Hematopoietic multipotent progenitor cell (in vitro differentiated cells): ENCODE measurements at places on chromosomes 4 and X.

DNA sequence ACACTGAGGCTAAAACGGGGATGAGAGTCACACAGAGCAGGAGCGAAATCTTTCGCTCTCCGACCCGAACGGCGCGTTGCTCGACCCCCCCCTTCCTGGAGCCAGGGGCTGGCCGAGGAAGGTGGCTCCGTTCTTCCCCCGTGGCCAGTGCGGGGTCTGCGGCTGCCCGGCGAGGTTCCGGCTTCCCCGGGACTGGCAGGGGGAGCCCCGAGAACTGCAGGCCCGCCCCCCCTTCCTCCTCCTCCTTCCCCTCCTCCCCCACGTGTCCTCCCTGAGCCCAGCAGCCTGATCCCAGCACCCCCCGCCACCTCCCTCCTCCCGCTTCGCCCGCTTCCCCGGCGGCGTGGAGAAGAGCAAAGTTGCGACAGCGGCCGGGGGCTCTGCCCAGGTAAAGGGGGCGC lies 2.4 kb upstream of the BCORL1 start:
- no peak for DNase-seq

DNA sequence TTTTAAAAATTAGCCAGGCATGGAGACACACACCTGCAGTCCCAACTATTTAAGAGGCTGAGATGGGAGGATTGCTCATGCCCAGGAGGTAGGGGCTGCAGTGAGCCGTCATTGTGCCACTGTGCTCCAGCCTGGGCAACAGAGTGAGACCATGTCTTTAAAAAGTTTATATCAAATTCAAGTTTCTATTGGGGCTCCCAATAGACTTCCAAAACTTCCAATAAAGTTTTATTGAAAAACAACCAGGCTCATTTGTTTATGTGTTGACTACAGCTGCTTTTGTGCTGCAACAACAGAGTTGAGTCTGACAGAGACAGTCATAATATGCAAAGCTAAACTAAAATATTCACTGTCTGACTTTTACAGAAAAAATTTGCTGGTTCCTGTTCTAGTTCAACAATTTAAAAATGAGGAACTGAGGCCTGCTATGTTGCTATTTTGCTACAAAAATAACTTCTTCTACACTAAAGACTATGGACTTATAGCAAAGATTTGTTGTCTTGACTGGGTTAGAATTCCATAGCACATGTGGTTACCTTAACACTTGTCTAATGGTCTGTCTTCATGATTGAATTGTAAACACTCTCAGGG lies 63.3 kb upstream of the RELL1 start:
- DNase-seq, result peak; percentile 68

- no peak for DNase-seq
Observed at GRCh38 chrX:106203315-106203714, 35.2 kb downstream of the PWWP3B start.

DNA sequence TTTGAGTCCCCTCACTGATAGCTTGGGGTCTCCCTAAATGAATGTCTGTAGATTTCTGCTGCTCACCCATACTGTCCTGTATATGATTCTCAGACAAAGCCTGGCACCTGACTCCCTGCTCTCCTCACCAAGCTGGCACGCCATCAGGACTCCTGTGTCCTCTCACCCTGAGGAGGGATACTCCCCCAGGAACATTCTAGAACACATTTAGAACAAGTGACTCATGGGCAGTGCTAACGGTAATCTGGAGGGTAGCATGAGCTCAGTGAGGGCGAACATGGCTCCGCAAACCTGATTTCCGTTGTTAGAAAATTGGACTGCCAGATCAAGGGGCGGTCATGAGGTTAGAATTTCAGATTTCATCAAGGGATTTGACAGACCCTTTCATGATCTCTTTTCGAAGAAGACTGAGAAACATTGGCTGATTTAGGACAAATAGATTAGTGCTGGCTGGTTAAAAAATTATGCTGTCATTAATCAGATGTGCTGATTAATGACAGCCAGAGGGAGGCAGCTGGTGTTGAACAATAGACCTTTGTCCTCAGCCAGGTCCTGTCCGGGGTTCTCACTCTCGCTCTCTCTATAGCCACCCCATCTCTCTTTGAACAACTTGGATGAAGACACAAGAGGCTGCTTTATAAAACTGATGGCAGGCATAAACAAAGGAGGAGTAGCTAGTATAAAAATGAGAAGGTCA lies 244.3 kb downstream of the PTTG2 start:
- no peak for DNase-seq
